ENCODE measurements at places on chromosomes 2 and 18.

- no peak for DNase-seq
Measured at GRCh38 chr2:169050476-169051240, 18.7 kb upstream of the DHRS9 start.

DNA sequence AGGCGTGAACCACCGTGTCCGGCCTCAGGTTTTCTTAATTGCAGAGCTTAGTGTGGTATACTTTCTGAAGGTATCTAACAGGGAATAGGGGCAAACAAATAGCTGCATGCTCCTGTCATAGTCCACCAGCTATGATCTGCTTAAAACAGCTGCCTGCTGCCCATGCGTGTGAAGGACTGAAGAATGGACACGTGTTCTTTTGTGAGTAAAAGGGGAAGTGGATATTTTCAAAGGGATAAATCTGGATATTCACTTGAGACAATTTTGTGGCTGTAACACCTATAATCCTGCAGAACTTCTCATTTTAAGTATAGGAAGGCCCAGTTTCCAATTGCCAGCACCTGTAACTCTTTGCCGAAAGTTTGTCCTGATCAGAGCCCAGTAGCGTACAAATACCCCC lies 44.7 kb downstream of the TRPM8 start:
- no peak for DNase-seq

- DNase-seq = peak; percentile 73
Measured at GRCh38 chr2:10817413-10817812, 4.8 kb upstream of the PDIA6 start.

DNA sequence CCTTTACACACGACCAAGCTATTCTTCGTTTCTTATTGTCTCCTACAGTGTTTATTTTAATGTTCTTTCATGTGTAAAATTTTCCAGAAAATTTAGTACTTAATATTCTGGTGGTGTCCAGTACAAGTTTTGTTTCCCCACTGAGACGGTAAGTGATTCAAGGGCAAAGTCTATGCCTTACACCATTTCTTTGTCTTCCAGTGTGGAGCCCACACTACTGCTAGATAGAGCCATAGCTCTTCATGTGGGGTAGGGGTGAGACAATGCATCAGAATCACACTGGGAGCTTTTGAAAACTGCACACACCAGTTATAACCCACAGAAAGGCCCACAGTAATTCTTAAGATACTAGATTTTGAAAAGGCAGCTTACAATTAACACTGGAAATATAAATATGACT lies 125.6 kb downstream of the TDRD15 start:
- DNase-seq = no peak

DNA sequence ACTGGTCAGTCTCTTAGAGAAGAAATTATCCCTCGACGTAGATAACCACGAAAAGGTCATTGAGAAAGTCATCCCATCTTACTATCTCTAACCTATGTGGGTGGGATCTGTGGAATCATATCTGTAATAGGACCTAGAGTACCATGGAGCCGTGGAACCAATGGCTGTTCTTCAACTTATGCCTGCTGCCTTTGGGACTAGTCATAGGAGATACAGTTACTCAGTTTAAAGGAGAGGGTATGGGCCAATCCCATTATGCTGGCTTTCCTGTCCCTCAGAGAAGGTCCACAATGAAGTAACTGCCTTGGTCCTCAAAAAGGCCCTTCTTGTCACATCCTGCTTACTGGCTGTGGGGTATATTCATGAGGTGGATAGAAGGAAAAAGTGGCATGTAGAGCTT lies 77.5 kb downstream of the FEZ2 start:
- no peak for DNase-seq

DNA sequence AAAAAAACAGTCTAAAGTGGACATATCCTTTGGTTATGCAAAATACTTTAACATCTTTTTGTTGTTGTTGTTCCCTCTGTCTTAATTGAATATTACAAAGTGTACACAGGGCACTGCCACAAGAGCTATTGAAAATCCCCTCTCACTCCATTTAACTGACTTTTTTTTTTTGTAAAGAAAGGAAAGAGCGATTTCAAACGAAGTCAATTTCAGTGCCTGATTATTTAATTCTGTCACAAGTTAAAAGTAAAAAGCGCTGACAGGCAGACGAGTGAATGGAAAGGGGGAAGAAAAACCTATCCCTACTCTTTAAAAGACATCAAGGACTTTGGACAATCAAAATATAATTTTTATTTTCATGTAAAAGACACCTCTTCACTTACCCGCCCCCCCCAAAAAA lies 1.9 kb downstream of the FIGN start:
- no peak for DNase-seq

DNA sequence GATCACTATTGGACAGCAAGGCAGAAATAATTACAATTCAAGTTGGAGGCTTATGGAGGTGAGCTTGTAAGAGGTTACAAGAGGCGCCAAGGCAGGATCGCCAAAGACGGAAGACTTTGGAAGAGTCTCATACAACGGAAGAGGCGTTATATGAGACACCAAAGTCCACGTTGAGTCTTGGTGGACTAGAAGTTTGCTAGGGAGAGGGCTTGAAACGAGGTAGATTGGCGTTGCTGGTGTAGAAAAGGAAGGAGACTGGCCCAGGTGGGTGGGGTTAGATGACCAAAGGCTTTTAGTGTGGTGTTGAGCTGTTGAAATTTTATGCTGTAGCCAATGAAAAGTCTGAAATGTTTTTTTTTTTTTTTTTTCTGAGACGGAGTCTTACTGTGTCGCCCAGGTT lies 1.4 kb downstream of the MSH2 start:
- peak; percentile 26 for DNase-seq

DNA sequence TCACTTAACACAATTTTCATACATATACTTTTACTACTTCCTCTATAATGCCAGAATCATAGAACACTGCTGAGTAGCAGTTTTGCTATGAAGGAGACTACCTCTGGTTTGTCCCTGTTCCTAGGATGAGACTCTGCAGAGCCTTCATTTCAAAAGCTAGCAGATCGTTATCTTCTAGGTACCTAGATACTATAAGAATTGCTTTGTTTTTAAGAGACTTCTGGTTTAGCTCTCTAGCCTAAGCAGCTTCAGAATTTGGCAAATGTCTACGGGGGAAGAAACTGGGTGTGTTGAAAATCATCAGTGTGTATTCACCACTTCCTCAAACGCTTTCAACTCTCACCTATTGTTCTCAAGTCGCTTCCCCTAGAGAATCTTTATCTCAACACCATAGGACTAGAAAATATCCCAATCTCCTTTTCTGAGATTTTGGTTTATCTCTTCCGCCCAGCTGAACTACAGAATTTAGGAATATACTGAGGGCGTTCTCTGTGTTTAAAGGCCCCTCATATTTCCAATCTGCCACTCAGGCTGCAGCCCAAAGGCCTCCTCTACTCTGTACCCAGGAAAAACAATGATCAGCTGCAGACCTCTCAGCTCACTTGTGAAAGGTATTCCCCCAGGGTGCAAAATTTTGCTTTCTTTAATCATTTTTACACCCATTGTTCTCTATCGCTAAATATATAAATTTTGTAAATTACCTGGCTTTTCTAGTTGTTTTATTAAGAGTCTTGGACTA lies 28.7 kb downstream of the SMAD2 start:
- no peak for DNase-seq

DNA sequence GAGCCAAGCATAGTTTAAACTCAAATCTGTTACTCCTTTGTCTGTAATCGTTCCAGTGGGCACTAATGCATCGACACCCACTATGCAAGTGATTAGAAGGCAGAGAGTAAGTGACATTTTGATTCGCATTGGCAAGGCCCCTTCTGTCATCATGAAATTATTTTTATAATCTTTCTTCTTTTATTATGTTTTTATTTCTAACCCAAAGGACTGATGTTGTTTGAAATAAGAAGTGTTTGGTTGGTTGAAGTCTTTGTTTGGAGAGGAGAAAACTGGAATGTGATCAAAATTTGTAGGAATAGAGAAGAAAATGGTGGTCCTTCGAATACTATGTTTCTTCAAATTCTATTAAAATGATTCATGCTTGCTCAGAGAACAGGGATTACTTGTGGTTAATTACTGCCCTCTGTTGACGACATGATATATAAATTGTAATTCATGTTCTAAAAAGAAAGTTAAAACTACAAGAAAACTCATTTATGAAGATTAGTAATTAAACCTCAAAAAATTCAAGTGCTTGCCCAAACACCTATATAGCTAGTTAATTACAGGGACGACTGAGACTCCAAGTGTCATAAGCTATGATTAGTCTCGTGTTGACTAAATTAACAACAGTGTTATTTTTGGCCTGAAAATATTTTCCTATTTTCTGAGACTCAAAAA lies 26.4 kb upstream of the TFPI start:
- peak; percentile 2 for DNase-seq

- DNase-seq = no peak
Measured at GRCh38 chr2:221370076-221370856, 201.8 kb downstream of the EPHA4 start.
